MCF 10A (cell line): ENCODE measurements at places on chromosomes 5 and 9.

GRCh38 chr9:87498811-87499360 is 1.2 kb downstream of the DAPK1 start:
- DNase-seq: no peak

- DNase-seq: no peak
Observed at GRCh38 chr9:126616521-126616976, 2.8 kb downstream of the LMX1B start.

DNA sequence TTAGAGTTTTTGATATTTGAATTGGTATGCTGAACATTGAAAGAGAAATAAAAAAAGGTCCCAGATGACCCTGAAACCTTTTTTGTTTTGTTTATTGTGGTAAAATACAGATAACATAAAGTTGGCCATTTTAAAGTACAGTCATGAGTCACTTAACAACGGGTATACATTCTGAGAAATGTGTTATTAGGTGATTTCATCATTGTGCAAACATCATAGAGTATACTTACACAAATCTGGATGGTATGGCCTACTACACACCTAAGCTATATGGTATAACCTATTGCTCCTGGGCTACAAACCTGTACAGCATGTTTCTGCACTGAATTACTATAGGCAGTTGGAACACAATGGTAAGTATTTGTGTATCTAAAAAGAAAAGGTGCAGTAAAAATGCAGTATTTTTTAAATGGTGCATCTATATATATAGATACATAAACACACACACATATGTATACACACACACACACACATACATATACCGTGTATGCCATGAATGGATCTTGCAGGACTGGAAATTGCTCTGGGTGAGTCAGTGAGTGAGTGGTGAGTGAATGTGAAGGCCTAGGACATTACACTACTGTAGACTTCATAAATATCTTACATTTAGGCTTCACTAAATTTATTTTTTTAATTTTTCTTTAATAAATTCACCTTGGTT is 31.0 kb downstream of the TTC1 start:
- peak; percentile 31 for DNase-seq

DNA sequence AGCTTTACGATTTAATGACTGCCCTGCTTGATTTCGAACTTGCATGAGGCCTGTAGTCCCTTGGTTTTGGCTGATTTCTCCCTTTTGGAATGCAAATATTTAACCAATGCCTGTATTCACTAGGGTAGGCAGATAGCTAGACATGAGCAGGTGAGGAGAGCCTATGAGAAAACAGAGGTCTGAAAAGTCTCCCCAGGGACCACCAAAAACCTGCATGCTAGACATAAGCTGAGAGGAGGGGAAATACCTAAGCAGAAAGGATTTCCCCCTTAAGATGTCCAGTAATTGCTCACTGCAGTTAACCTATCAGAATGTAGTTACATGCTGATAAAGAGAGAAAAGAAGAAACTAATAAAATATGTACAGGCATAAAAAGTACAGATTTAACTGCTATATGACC is 667.4 kb upstream of the SEMA6A start:
- no peak for DNase-seq
